ENCODE measurements at places on chromosomes 7 and 10.

- H3K27me3 ChIP-seq = no peaks in the 10 kb centered on the region
- H3K36me3 ChIP-seq = no peaks in the 10 kb centered on the region
- H3K27ac ChIP-seq = peak within 1 kb of the TSS; percentile 64
- peak; percentile 63 for DNase-seq
- peaks cover 14% of the 10 kb centered on the region for H3K4me1 ChIP-seq
Observed at GRCh38 chr7:94394437-94395140, at the start of gene COL1A2. TSS of gene COL1A2 (plus strand) at chr7:94394895. CDS start at chr7:94395032, 137 bp downstream.

DNA sequence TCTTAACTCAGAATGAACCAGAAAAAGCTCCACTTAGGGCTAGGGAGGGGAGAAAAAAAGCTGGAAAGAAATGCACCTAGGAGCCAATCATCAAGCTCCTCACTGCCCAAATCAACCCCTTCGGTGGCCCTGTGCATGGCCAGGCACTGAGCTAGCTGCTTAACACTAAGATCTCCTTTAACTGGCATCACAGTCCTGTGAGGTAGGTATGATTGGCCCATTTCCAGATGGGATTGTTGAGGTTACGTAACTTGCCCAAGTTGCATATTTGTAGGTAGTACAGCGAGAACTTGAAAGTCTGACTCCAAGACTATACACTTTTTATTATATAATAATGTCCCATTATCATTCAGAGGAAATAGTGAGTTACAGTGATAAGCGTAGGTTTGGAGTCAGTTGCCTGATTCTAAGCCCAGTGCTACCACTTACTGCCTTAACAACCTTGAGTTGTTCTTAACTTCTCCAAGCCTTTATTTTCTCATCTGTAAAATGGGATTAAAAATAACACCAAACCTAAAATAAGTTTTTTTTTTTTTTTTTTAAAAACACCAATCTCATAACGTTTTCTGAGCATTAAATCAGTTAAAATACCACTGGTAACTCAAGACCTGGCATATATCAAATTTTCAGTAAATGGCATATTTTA, 37.2 kb upstream of the ACSL5 start:
- H3K27ac ChIP-seq = no peak overlapping the region
- H3K36me3 ChIP-seq = no peaks in the 10 kb centered on the region
- no peak for DNase-seq
- H3K27me3 ChIP-seq = no peaks in the 10 kb centered on the region
- H3K4me1 ChIP-seq = peaks cover 3% of the 10 kb centered on the region

DNA sequence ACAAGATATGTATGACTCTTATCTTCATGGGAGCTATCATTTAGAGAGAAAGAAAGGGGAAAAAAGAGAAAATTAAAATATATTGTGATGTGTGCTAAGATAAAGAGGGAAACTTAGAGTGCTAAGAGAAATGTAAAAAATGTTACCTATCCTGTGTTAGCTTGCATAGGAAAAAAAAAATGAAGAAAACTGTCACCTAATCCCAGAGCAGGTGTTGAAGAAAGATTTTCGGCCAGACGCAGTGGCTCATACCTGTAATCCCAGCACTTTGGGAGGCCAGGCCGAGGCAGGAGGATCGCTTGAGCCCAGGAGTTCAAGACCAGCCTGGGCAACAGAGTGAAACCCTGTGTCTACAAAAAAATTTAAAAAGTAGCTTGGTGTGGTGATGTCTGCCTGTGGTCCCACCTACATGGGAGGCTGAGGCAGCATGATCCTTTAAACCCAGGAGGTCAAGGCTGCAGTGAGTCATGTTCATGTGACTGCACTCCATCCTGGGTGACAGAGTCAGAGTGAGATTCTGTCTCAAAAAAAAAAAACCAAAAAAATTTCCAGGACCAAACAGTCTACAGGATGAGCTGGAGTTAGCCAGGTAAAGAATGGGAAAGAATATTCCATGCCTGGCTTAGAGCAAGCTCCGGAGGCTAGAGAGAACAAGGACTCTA, 2.4 kb upstream of the MKLN1 start:
- H3K4me3 ChIP-seq = no peak overlapping the region
- H3K4me1 ChIP-seq = peaks cover 3% of the 10 kb centered on the region
- no peaks in the 10 kb centered on the region for H3K27me3 ChIP-seq
- no peaks in the 10 kb centered on the region for H3K36me3 ChIP-seq
- no peak for DNase-seq
- H3K27ac ChIP-seq = no peak overlapping the region

DNA sequence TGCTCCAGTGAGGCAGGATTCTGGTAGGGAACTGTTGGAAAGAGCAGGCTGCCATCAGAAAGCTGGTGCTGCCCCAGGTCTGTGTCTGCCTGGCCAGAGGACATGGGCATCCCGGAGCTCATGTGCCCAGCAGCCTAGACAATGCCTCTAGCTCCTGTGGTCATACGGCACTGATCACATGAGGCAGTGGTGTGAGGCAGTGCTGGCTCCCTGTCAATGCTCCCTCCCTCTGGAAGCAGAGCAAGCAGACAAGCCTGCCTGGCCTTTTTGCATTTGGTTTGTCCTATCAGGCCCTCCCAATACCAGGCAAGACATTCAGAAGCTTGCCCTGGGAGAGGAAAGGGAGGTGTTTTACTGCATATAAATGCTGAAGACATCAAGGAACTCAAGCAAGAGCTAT, 19.5 kb upstream of the MMP21 start:
- H3K4me3 ChIP-seq = no peak overlapping the region
- no peaks in the 10 kb centered on the region for H3K4me1 ChIP-seq
- H3K27ac ChIP-seq = no peak overlapping the region
- peaks cover 16% of the 10 kb centered on the region for H3K36me3 ChIP-seq
- H3K27me3 ChIP-seq = no peaks in the 10 kb centered on the region
- DNase-seq = no peak

- H3K4me3 ChIP-seq = no peak overlapping the region
- H3K4me1 ChIP-seq = no peaks in the 10 kb centered on the region
- DNase-seq = no peak
- H3K36me3 ChIP-seq = no peaks in the 10 kb centered on the region
- no peaks in the 10 kb centered on the region for H3K27me3 ChIP-seq
Observed at GRCh38 chr10:55224007-55224781, 423.2 kb upstream of the PCDH15 start.

- H3K27me3 ChIP-seq = no peaks in the 10 kb centered on the region
- DNase-seq = no peak
- no peak overlapping the region for H3K27ac ChIP-seq
Observed at GRCh38 chr7:70159121-70159520, 560.8 kb downstream of the AUTS2 start.

- H3K4me3 ChIP-seq = no peak overlapping the region
- no peaks in the 10 kb centered on the region for H3K27me3 ChIP-seq
- peaks cover 2% of the 10 kb centered on the region for H3K4me1 ChIP-seq
- no peak for DNase-seq
Observed at GRCh38 chr7:35905555-35905954, 104.7 kb downstream of the SEPTIN7 start.

DNA sequence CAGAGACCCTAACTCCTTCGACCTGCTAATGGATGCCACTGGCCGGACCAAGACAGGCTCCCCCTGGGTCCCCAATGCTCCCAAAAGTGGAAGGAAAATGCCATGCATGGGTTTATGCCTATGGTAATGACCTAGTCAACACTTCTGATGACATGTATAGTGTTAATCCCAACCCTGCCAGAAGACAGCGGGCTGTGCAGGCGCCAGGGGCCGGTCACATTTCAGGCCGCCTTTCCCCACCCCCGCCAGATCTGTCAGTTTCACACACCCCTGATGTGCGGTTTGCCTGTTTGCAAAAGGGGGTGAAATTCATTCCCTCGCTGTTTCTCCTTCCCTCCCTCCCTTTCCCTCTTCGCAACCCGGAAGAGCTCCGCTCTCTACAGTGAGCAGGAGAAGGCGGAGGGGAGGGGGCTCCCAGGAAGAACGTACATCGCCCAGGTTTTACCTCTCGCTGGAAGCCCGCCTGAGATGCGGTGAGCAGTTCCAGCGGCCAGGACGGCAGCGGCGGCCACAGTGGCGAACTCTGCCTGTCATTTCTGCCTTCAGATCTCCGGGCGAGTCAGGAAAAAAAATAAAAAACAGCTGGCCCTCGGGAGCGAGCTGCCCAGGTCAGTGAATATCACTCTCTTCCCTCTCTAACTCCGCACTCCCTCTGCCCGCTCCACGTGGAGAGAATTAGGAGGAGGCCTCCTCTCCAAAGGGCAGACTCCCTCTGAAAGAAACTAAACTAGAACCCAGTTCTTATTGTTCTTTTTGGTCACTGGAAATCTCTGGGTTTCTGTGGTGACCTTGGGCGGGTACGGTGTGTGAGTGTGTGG, 9.4 kb upstream of the GATA3 start:
- H3K4me1 ChIP-seq = peaks cover 16% of the 10 kb centered on the region
- H3K36me3 ChIP-seq = no peaks in the 10 kb centered on the region
- DNase-seq = peak; percentile 39
- no peak overlapping the region for H3K27ac ChIP-seq
- H3K4me3 ChIP-seq = no peak overlapping the region

DNA sequence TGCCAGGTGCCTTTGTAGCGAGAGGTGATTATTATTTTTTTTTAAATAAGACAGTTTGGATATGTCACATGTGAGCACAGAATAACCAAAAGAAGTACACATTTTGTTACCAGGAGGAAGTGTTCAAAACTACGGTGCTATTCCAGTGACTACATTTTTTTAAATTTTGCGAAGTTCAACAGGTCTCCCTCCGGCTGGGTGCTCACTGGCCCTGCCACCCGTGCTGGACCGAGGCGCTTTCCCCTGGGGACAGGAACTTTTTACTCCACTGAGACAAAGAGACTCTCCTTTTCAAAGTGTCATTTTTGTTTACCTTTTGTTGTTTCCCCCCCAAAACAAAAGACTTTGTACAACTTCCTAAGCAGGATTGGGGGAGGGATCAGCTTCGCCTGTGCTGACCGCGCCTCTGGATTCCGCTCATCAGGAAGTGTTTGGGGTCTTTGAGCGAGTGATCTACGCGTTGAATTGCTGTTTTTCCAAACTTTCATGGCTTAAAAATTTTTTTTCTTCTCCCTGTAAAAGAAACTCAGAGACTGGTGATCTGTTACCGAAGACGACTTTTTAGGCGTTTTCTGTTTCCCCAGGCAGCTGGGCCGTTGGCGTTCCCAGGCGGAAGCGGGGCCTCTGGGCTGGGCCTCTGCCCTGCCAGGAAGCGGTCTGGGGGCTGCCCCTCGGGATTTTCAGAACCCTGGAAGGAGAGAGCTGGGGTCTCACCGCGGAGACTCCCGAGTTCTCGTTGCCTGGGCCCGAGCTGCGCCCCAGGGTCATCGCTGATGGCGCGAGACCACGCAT, 7.2 kb downstream of the EN2 start:
- DNase-seq = no peak
- no peaks in the 10 kb centered on the region for H3K36me3 ChIP-seq
- H3K4me3 ChIP-seq = no peak overlapping the region
- H3K4me1 ChIP-seq = peaks cover 62% of the 10 kb centered on the region

- no peak overlapping the region for H3K27ac ChIP-seq
- H3K27me3 ChIP-seq = no peaks in the 10 kb centered on the region
- no peak overlapping the region for H3K4me3 ChIP-seq
- no peaks in the 10 kb centered on the region for H3K36me3 ChIP-seq
- no peak for DNase-seq
Observed at GRCh38 chr7:25454562-25455041, 226.3 kb upstream of the NPVF start.

DNA sequence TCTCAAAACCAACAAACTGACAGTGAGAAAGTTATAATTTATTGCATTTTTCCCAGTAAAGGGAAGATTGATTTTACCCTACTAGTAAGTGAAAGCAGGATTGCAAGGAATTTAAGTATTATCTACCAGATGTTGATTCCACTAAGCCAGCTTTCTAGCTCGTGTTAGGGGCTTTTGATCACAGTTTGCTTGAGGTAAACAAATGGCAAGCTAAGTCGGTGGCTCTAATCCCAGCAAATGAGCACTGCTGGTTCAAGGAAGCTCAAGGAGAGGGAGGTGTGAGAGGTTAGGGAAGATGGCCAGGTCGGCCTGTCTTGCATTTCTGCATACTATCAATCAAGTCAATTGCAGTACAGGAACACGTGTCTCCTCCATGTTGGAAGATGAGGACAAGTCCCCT, 448.7 kb upstream of the POM121L12 start:
- no peaks in the 10 kb centered on the region for H3K27me3 ChIP-seq
- no peak overlapping the region for H3K27ac ChIP-seq
- no peak overlapping the region for H3K4me3 ChIP-seq
- no peak for DNase-seq

- DNase-seq = no peak
- H3K27me3 ChIP-seq = no peaks in the 10 kb centered on the region
- H3K36me3 ChIP-seq = no peaks in the 10 kb centered on the region
- no peak overlapping the region for H3K4me3 ChIP-seq
- H3K27ac ChIP-seq = peak overlapping the region; percentile 93
Observed at GRCh38 chr10:36765782-36766414, 359.5 kb upstream of the ANKRD30A start.
